ENCODE measurements at places on chromosomes 13 and 19.
A peak's percentile ranks its signal among the peaks of the same experiment; 100 is the strongest.

DNA sequence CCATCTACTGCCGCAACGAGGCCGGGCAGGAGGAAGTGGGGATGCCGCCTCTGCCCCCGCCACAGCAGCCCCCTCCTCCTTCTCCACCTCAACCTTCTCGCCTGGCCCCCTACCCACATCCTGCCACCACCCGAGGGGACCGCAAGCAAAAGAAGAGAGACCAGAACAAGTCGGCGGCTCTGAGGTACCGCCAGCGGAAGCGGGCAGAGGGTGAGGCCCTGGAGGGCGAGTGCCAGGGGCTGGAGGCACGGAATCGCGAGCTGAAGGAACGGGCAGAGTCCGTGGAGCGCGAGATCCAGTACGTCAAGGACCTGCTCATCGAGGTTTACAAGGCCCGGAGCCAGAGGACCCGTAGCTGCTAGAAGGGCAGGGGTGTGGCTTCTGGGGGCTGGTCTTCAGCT, 3.4 kb upstream of the NUP62 start:
- DNase-seq = no peak

- DNase-seq = no peak
Observed at GRCh38 chr19:8973501-8974091, 36.6 kb downstream of the MUC16 start.

DNA sequence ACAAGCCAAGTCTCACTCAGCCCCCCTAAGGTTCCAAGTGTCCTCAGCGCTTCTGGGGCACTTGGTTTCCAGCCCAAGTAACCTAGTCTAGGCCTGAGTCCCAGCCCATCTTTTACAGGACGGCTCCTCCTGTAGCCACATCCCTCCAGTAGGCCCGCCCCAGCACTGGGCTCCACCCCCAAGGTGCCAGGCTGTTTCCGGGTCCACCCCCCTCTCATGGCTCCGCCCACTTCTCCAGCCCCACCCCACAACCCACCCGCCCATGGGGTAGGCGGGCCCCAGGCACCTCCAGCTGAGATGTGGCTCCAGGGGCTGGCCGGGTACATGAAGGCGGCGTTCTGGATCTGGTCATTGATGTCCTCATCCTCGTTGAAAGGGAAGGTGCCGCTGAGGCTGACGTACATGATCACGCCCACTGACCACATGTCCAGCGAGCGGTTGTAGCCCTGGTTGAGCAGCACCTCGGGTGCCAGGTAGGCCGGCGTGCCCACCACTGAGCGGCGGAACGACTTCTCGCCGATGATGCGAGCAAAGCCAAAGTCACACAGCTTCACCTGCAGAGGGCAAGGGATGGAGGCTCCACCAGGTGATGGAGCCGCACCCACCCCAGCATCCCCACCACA, 17.2 kb upstream of the DACT3 start:
- peak; percentile 36 for DNase-seq

- no peak for DNase-seq
Observed at GRCh38 chr13:112513761-112514160, 74.2 kb downstream of the TUBGCP3 start.

- no peak for DNase-seq
Observed at GRCh38 chr19:46764817-46765291, 18.6 kb upstream of the STRN4 start.

- no peak for DNase-seq
Observed at GRCh38 chr13:93956426-93956825, 523.1 kb downstream of the DCT start.

- no peak for DNase-seq
Observed at GRCh38 chr13:67075239-67075638, 154.9 kb downstream of the PCDH9 start.

- DNase-seq = no peak
Observed at GRCh38 chr19:32350471-32350865, 5.1 kb downstream of the ZNF507 start.

DNA sequence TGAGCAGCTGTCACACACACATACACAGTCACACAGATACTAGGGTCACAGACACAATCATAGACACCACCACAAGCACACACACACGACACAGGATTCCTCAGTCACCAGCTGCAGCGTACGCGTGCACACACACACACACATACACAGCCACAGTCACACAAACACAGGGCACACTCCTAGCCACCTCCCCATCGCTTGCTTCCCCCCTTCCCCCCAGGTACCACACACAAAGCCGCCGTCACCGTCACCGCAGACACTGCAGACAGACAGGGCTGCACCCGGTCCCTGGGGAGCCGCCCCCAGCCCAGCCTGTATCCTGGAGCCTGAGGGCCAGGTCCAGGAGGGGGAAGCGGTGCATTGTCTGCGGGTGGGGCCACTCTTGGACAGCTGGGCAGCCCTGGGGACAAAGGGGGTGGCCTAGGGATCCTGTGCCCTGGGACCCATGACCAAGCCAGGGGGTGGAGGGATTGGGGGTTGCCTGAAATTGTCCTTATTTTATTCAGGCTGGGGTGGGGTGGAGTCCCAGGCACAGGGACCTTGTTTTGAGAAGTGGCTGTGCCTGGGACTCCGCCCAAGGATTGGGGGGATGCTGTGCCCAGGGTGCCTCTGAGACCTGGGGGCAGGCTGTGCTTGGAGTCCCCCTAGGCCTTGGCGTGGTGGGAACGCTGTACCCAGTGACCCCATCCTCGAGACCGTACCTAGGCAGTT, 957 bp downstream of the NUMBL start:
- no peak for DNase-seq

DNA sequence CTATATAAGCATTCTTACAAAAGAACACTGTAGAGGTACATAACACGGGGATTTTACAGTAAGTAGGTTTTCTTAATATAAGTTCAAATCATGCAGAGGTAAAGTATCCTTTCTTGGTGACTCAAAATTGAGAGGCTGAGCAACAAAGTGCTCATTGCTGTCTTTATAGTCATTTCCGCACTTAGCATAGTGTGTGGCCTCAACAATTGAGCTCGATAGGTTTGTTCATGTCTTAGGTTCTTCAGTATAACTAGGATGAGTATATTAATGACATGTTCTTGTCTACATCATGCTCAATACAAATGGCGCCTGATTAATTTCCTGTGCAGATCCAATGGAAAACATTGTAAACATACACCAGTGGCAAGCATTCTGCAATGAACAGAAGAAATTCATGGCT, 1.4 kb downstream of the WDFY2 start:
- DNase-seq = no peak

GRCh38 chr19:10505583-10506229, 2.5 kb upstream of the KEAP1 start:
- peak; percentile 60 for DNase-seq

DNA sequence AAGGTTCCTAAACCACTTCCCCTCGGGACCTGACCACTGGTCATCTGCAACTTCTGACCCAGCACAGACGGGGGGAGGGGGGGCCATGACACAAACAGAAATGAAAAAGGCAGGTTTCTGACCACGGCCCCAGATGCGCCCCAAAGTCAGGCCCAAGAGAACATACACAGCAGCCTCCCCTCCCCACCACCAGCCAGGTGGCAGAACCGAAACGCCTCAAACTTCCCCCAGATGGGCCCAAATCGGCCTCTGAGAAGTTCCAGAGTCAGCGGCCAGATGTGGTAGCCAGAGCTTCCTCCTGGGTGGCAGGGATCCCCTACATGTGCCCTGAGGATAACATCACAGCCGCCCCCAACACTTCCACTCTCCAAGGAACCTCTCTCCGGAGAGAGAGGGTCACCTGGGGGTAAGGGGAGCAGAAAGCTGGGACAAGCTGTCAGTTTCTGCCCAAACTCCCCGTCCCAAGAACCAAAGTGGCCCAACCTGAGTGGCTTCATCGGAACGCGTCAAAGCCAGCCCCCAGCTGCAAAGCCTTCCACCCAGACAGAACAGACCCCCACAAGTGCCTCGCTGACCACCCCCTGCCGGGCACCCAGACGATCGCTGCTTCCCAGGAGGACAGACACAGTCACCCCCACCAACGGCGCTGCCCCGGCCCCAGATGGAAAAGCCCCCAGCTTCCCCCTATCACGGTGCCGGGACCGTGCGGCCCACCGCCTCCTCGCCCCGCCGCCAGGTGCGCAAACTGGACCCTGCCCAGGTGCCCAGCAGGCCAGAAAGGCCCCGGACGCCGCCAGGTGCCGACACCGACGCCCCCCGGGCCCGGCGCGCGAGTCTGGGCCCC, 800 bp downstream of the ELL start:
- no peak for DNase-seq

GRCh38 chr13:40101708-40102359, 446.4 kb downstream of the COG6 start:
- DNase-seq = no peak

DNA sequence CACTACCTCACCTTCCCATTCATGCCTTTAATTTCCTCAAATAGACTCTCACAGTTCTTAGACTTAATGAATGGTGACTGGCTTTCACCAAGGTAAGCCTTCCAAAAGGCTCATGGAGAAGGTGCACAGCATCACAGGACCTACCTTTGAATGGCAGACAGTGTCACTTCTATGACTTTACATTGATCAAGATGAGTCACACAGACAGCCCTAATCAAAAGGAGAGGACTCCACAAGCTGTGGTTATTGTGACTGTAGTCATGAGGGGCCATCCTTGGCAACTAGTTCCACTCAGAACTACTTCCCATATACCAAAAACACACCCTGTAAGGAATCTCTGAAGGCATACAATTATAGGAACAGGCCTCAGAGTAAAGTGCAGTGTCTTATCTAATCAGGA, 5.9 kb downstream of the LGALS16 start:
- no peak for DNase-seq

- DNase-seq = no peak
Observed at GRCh38 chr19:1257475-1258162, 9.2 kb downstream of the MIDN start.

GRCh38 chr13:73870036-73870741, 264.0 kb downstream of the KLF12 start:
- DNase-seq = no peak

DNA sequence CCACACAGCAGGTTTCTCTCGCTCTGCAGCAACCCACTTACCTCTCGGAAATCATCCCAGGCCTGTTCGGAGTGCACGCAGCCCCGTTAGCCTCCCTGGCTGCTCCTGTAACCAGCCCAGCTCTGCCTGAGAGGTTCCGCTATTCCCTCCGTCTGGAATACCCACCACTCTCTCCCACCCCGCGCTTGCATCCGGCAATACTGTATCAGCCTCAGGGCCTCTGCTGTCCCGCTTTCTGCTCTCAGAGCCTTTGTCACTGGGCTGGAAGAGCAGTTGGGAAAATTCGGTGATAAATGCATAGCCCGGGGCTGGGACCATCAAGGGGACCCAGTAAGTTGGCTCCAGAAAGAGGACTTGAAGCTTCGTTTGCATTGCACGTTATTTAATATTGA, 759 bp upstream of the TLE6 start:
- no peak for DNase-seq

- no peak for DNase-seq
Observed at GRCh38 chr13:94201022-94201421, 278.5 kb downstream of the DCT start.

DNA sequence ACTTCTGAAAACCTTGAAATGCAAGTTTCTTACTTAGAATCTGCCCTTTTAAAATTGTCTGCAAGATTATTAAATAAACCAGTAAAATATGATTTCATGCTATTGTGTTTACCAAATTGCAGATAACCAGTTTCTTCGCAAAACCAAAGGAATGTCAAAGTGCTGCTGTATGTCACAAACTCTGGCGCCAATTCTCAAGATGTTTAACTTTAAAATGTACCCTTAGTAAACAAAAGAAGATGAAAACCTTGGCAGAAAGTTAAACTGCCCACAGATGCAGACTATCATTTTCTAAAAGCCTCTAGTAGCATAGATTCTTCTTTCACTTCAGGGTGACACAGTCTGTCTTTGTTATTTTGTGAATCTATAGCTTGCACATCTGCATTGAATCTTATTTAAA, 189.2 kb downstream of the SLITRK6 start:
- no peak for DNase-seq

- no peak for DNase-seq
Observed at GRCh38 chr13:99614465-99614885, 113.2 kb downstream of the TM9SF2 start.

DNA sequence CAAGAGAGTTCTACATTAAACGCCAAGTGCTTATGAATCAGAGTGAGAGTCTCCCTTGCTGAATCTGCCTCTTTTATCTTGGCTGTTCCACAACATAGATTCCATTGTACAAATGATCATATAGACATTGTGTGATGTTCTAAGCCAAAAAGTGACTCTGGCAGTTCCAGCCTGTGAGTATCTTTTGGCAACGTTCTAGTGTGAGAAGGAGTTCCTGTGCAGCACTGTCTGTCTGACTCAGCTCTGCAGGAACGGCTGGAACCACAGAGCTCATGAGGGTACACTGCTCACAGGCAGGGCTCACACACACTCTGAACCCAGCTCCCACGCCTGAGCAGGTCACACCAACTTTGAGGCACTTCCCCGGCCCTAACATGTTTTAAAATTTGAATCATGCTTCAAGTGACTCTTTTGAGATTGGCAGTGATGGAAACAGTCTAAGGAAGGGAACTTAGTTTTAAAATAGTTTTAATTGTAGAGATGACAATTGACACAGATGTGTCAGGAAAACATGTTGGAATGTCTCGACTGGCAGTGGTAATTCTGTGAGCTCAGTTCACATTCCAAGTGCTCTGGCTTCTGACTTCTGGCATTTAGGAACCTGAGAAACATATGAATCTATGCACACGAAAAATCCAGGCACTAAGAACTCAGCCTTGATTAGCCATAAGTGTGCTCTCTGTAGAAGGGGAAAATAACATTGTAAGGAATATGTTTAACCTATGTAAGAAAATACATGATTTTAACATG, 272.0 kb downstream of the UQCRFS1 start:
- no peak for DNase-seq

- DNase-seq = peak; percentile 96
Observed at GRCh38 chr19:18590273-18591272, 2.0 kb downstream of the REX1BD start.

- no peak for DNase-seq
Observed at GRCh38 chr13:33204130-33204927, 81.2 kb downstream of the STARD13 start.

DNA sequence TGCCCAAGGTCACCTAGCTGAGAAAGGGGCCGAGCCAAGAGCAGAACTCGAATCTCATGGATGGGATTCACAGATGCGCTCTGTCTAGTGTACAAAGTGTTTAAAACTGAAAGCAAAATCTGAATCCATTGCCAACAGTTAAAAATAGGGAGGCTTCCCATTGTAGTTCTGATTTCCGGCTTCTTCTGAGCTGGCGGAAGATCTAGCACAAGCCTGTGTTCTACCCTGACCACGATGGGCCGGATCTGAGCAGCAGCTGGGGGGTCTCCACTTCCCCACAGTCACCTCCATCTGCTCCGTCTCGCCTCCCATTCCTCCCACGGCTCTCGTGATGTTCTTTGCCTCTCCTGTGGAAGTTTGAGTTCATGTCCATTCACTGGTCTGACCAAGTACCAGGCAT, 2.4 kb downstream of the CACNG8 start:
- no peak for DNase-seq

GRCh38 chr13:98142380-98143156, at the start of gene FARP1:
Gene FARP1, plus strand, starts transcription at chr13:98143094. Its CDS starts 70,149 bp downstream, at chr13:98213243.
- DNase-seq = peak; percentile 27

GRCh38 chr13:94233401-94233800, 246.1 kb downstream of the DCT start:
- no peak for DNase-seq

GRCh38 chr19:33467851-33468250, 53.7 kb downstream of the PEPD start:
- DNase-seq = no peak

GRCh38 chr13:44273991-44274770, 99.4 kb upstream of the SERP2 start:
- DNase-seq = no peak

- DNase-seq = no peak
Observed at GRCh38 chr13:33968520-33969507, 150.9 kb downstream of the RFC3 start.

- no peak for DNase-seq
Observed at GRCh38 chr13:20142023-20142926, 18.6 kb downstream of the GJA3 start.

Data from HCT116 (cell line).